Activated naive CD8-positive, alpha-beta T cell treated with anti-CD3 and anti-CD28 coated beads, Interleukin-2, amount 50 U/mL, for 24 hours (primary cell): ENCODE measurements at places on chromosomes 7 and 10.

- peak; percentile 79 for DNase-seq
Measured at GRCh38 chr10:69629897-69630650, at the start of gene FAM241B. Gene FAM241B, plus strand, starts transcription at chr10:69630247. Its CDS starts 1,497 bp downstream, at chr10:69631744.

DNA sequence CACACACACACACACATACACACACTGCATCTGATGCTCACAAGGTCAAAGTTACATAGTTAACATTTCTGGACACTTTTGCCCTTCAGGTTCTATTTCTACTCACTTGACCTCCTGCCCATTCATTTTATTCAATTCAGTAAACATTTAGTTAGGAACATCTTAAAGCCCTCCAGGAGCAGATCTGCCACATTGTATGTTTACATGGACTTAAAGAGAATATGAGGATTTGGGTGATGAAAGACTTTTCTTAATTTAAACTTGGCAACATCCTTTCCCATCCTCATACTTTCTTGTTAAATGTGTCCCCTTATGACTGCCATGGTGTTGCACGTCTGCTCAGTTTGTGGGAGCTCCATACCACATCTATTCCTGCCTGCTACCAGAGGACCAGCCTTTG is 322.8 kb upstream of the BMPER start:
- DNase-seq, result no peak

DNA sequence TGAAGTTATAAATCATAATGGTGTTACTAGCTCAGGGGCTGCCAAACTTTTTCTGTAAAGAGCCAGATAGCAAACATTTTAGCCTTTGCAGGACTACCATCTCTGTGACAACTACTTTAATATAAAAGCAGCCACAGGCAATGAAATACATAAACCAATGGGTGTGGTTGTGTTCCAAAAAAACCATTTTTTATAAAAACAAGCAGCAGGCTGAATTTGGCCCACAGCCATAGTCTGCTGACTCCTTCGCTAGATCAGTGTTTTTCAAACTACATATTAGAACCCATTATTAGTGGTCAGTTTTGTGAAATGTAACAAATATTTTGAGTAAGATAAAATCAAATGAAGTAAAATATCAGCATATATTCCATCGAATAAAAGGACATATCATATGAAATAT is 13.6 kb downstream of the GNG11 start:
- DNase-seq, result no peak

GRCh38 chr10:113518816-113519591 is 33.8 kb upstream of the HABP2 start:
- no peak for DNase-seq

DNA sequence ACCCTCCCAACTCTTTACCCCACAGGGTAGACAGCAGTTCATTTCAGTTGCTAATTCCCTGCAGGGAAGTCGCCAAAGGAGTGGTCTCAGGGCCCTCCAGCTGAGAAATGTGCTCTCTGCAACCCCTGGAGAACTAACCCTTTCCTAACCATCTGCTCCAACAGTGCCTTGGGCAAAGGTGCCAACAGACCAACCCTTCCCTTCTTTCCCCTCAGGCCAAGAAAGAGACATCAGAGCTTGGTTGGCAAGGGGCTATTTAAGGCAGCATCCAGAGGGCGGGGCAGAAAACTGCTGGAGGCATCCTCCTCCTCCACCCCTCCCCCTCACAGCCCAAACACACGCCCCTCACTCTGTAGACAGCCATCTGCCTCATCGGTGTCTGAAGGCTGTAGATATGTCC is 1.7 kb downstream of the SORBS1 start:
- no peak for DNase-seq

- DNase-seq, result no peak
Measured at GRCh38 chr7:21407796-21408480, 19.9 kb upstream of the SP4 start.

- DNase-seq, result peak; percentile 81
Measured at GRCh38 chr10:88879534-88880281, at the start of gene STAMBPL1. Gene STAMBPL1, plus strand, starts transcription at chr10:88880245. Its CDS starts 21,464 bp downstream, at chr10:88901709.

DNA sequence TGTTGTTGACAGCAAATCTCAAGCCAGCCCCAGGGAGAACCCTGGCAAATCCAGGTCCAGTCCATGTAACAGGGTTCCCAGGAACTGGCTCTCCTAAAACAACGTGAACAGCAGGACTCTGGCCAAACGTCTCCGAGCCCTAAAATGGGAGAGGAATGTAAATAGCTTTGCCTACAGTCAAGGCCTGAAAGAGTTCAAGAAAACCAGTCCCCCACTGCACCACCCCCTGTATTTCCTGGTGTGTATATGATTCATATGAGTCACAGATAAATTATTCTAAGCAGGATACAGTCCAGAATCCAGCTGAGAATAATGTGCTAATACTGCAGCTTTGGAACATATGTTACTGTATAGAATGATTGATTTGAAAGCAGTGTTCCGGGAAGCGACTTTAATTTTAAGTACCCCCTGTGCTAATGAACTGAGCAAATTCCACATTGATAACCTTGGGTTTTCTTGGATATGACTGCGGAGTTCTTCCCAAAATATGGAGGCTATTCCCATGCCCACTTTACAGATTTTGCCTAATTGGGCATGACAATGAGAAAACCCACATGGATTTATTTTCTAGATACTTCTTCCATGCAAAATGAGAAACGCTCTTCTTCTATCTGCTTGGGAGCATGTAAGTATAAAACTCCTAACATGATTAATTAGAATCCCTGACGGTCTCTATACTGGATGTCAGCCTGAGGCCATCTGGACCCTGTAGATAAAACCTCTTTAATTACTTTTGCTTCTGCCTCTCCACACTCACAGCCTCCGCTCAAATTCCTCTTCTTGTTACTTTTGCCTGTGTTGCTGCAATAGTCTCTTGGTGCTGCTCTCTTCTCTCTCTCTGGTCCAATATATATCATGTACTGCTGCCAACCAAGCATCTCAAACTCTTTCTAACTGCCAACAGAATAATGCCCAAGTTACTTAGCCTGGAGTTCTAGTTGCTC is 50.2 kb downstream of the LAMB4 start:
- DNase-seq, result no peak

GRCh38 chr10:119251315-119251708 is 43.9 kb downstream of the GRK5 start:
- no peak for DNase-seq

- DNase-seq, result no peak
Measured at GRCh38 chr7:84196084-84196503, 1.5 kb upstream of the SEMA3A start.

- DNase-seq, result peak; percentile 47
Measured at GRCh38 chr10:43689618-43689954, 40.9 kb upstream of the ZNF32 start.

DNA sequence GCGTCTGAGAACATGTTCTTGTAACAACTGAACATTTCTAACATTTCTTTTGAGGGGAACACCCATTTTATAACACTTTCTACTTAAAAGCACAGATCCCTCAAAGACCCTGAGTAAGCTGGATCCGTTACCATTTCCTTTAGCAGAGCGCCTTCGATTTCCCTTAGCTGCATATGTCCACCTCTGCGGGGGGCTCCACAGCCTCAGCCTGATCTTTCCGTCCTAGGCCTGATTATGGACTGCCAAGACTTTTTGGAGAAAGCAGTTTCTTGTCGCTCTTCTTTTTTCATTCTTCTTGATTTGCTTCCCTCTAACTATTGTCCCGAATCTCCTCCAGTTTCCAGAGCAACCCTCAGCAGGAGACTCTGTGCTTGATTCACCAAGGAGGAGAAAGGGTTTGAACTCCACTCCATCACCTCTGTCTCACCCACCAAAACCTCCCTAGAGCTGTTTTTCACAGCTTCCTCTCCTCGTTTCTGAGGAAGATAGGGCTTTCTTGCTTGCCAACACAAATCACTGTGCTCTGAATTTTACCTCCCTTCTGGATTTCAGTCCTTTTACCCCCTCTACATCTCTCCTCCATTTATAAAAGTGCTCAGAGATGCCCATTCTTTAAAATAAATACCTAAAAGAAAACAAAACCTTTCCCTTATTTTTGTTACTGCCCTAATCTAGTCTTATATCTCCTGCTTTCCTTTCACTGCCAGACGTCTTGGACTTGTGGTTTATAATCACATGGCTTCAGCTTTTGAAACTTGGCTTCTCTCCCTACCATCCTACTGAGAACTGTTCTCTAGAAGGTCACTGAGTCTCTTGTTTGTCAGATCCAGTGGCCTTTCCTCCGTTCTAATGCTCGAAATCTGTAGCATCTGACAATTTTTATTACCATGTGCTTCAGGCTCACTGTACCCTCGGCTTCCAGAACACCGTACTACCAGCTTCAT is 30.5 kb upstream of the ZRANB1 start:
- DNase-seq, result no peak

DNA sequence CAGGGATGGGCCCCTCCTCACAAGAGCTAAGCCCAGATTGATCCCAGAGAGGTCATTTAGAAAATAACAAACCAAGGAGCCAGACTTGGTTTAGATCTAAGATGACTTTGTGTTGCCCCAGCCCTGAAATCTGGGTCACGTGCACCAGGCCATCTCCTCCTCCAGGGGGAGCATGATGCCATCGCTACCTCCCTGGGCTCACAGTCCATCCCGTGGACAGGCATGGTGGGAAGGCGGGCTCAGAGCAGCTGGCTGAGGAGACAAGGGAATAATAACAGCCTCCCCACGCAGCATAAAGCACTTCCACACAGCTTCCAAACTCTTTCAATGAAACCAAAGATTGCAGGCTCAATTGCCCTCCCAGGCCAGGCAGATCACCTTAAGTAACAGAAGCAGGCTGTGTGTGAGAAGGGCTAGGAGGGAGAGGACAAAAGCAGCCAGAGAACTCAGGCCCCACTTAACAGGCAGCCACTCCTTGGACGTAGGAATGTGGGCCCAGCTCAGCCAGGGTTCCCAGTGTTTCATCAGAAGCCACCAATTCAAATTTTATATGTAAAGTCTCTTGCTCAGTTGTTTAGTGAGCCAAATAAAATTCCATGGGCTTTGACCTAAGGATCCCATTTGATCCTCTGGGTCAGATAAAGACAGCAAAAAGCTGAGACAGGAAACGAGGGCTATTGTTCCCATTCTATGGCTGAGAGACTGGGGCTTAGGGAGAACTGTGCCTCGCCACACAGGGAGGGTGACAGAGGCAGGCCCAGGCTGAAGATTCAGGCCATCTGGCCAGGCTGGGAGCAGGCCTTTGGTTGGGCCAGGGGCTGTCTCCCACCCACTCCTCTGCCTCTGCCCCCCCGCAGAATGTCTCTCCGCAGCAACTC is 100.2 kb downstream of the COL13A1 start:
- DNase-seq, result peak; percentile 27

DNA sequence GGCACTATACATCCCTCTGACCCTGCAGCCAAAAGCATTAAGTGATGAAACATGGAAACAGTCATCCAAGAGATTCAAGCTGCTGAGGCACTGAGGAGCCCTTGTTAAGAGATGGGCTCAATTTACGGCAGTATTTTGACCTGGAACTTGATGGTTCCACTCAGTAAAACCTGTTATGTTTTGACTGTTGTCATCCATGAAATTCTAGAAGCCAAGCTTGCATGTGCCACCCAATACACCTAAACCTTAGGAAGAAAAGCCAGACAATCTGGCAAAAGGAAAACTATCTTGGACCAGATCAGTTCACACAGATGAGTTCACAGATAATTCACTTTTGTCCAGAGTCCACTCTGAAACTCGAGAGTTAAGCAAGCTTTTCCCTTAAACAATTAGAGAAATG is 53.2 kb downstream of the ICA1 start:
- no peak for DNase-seq

- DNase-seq, result no peak
Measured at GRCh38 chr10:52082307-52082706, 231.8 kb upstream of the DKK1 start.

GRCh38 chr7:20911081-20911480 is 124.4 kb upstream of the SP8 start:
- no peak for DNase-seq

DNA sequence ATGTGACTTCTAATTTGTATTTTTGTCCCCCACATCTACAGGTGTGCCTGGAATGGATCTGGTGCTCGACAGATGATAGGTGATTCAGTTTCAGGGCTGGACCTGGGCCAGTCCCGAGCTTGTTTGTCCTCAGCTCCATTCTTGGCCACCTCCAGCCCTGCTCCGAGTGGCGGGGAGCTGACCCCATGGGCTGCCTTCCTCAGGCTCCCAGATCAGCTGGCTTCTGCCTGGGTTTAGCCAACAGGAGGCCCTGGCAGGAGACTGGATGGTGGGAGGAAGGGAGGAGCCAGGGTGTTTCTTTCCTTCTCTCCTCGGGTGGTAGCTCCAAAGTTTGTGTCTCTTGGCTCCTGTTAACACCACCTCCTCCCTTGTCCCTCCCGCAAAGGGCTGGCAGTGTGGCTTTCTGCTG is 75.2 kb downstream of the CDH23 start:
- DNase-seq, result no peak

- DNase-seq, result no peak
Measured at GRCh38 chr10:129279446-129280154, 187.4 kb upstream of the MGMT start.

- DNase-seq, result peak; percentile 56
Measured at GRCh38 chr10:102678842-102679289, 34.6 kb downstream of the TRIM8 start.

- DNase-seq, result no peak
Measured at GRCh38 chr7:6384327-6384726, 63.4 kb downstream of the DAGLB start.

- no peak for DNase-seq
Measured at GRCh38 chr7:51973939-51974338, 657.3 kb upstream of the COBL start.

GRCh38 chr10:22649390-22649841 is 65.0 kb downstream of the PIP4K2A start:
- DNase-seq, result peak; percentile 46

DNA sequence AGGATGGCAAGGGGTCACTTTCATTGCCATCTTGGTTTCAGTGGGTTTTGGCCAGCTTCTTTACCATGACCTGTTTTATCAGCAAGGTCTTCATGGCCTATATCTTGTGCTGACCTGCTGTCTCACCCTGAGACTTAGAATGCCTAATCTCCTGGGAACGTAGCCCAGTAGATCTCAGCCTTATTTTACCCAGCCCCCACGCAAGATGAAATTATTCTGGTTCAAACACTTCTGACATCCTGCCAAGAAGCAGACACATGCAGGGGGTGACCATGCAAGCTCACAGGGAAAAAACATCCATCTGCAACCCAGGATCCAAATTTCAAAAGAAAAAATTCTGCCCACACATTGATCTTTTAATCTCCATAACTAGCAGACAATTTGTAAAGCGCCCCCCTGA is 88.4 kb upstream of the EEPD1 start:
- no peak for DNase-seq

- DNase-seq, result no peak
Measured at GRCh38 chr7:51601461-51601860, 284.9 kb upstream of the COBL start.

DNA sequence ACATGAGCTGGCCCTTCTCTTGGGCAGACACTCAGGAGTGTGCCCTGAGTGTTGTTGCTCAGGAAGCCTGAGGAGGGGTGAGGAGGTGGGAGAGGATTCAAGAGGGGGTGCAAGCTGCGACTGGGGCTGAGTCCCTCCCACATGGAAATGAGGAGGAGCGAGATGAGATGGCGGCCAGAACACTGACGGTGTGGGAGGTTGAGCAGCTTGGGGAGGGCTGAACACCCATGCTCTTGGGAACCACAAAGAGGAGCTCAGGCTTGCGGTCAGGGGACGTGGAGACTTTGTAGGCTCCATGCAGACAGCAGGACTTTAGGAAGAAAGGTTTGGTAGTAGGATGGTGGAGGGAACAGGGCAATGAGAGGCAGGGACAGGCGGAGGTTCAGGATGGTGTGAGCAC is 163.2 kb upstream of the SHH start:
- DNase-seq, result no peak
